ENCODE measurements at places on chromosomes 7 and 10. TPM values are rescaled to one million over a fixed set of nuclear protein-coding genes. Genes with fewer than 3 reads are reported as not detected.

IRF5 gene
- total RNA-seq: 2.9 TPM

CC2D2B gene
- 0.20 TPM for total RNA-seq

ARHGEF35 gene
- total RNA-seq: 0.18 TPM

DNA sequence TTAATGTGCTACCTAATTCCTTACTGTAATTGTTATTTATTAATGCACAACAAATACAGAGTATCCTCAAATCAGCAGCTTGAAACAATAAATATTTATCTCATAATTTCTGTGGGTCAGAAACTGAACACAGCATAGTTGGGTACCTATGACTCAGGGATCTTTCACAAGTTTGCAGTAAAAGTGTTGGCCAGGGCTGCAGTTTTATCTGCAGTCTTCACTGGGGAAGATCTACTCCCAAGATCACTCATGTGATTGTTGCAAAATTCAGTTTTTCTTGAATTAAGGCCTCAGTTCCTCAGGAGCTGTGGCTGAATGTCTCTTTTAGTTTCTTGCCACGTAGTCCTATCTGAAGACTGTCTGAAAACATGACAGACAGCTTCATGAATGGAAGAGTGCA, 237.8 kb downstream of the ZWINT start:
- H3K27me3 ChIP-seq: no peaks in the 10 kb centered on the region
- H3K36me3 ChIP-seq: no peaks in the 10 kb centered on the region
- H3K27ac ChIP-seq: no peak overlapping the region
- H3K4me3 ChIP-seq: no peak overlapping the region

GRID2IP gene
- total RNA-seq: not detected

GRCh38 chr7:37032258-37032601, 307.9 kb upstream of the AOAH start:
- no peaks in the 10 kb centered on the region for H3K36me3 ChIP-seq
- H3K4me1 ChIP-seq: peaks cover 24% of the 10 kb centered on the region
- no peaks in the 10 kb centered on the region for H3K27me3 ChIP-seq

DNA sequence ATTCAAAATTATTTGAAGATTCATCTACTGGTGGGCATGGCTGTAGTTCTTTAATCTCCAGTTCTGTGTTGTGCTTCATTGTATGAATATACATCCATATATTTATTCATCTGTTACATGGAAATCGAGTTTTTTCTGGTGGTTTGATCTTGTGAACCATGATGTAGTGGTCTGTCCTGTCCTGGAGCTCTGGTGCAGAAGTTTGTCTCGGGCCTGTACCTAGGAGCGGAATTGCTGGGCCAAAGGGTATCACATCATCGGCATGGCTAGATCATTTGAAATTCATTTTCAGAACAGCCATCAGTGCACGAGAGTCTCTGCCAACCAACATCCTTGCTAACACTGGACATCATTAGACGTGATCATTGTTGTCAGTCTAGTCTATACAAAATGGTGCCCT, 107.0 kb downstream of the ELFN1 start:
- H3K27me3 ChIP-seq: no peaks in the 10 kb centered on the region
- H3K4me1 ChIP-seq: no peaks in the 10 kb centered on the region

GRCh38 chr7:65975814-65976445, 6.1 kb downstream of the GUSB start:
- H3K4me3 ChIP-seq: no peak overlapping the region
- peaks cover 7% of the 10 kb centered on the region for H3K4me1 ChIP-seq
- H3K27me3 ChIP-seq: no peaks in the 10 kb centered on the region

DNA sequence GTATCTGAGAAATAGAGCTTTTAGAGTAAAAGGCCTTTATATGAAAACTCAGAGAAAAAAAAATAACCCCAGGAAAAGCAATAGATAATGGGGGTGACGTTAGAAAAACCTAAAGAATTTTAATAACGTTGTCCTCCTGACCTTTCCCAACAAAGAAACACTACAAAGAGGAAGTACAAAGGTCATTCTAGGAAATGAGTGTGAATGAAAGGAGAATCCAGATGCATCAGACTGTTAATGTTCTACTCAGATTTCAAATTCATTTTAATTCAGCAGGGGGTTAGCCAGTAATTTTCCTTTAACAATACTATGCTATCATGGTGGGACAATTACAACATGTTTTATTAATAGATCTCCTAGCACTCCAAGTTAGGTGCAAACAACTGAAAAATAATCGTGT, 73.8 kb upstream of the CDK1 start:
- no peak overlapping the region for H3K4me3 ChIP-seq
- H3K27me3 ChIP-seq: no peaks in the 10 kb centered on the region
- no peaks in the 10 kb centered on the region for H3K36me3 ChIP-seq
- peak overlapping the region; percentile 37 for H3K27ac ChIP-seq

CABCOCO1 gene
- not detected for total RNA-seq

DNA sequence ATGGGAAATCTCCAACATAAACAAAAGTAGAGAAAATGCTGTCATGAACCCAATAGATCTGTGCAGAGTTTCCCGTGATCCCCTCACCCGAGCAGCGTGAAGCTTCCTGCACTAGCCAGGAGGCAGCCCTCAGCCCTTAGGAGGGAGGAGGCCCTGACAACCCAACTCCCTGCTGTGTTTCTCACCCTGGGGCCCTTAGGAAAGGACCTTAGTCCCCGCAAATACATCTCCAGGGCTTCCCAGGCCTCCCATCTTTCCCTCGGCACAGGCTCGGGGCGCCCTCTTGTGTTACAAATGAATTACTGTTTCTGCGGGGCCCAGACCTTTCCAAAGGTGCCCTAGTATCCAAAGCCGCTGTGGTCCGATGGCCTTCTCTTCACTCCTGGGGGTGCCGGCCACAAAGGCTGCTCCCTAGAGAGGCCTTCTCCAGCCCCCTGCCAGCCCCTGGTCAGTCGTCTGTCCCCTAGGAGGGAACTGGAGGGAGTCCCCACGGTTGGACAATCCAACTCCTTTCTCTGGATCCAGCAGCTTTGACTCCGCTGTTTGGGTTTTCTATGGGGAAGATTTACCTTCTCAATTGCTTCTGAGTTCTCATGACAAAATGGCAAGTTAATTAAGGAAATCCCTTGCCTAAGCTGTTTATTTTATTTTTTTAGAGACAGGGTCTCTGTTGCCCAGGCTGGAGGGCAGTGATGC, 49.9 kb upstream of the SH2B2 start:
- DNase-seq: peak; percentile 46
- H3K27me3 ChIP-seq: no peaks in the 10 kb centered on the region
- H3K4me1 ChIP-seq: peaks cover 7% of the 10 kb centered on the region
- no peak overlapping the region for H3K27ac ChIP-seq

- no peak for DNase-seq
- H3K27me3 ChIP-seq: no peaks in the 10 kb centered on the region
- peaks cover 54% of the 10 kb centered on the region for H3K36me3 ChIP-seq
- H3K27ac ChIP-seq: no peak overlapping the region
Measured at GRCh38 chr7:98200364-98200763, 10.9 kb upstream of the BHLHA15 start.

DNA sequence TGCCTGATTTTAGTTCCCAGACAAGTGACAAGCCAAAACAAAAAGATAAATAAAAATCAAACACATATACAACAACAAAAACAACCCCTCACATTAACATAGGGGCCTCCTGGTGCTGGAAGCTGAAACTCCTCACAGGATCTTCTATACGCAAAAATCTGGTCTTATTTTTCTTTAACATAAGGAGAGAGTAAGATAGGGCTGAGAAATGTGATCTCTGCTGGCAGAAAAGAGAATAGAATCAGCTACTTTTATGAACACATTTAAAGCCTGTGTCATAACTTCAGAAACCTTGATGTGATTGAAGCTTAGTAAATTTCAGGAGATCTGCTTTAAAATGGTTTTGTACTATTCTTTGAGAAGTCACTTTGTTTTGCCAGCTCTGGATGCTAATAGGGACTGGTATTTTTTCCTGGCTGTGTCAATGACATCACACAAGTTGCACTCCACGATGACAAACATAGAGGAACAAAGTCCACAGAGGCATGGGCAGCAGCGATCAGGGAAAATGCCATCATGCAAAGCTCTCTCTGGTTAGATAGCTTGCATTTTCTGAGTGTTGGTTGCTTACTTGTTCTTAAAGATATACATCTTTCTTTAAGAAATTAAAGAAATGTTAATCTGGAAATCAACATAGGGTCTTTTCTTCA, 176.6 kb upstream of the SP4 start:
- peaks cover 5% of the 10 kb centered on the region for H3K4me1 ChIP-seq
- H3K4me3 ChIP-seq: no peak overlapping the region
- no peak overlapping the region for H3K27ac ChIP-seq
- H3K36me3 ChIP-seq: no peaks in the 10 kb centered on the region
- DNase-seq: peak; percentile 65

DENND11 gene
- total RNA-seq: 12.5 TPM

- no peak for DNase-seq
- no peaks in the 10 kb centered on the region for H3K27me3 ChIP-seq
- H3K4me1 ChIP-seq: peaks cover 14% of the 10 kb centered on the region
- no peak overlapping the region for H3K4me3 ChIP-seq
- H3K27ac ChIP-seq: no peak overlapping the region
Measured at GRCh38 chr10:92091965-92092364, 168.4 kb downstream of the BTAF1 start.

DNA sequence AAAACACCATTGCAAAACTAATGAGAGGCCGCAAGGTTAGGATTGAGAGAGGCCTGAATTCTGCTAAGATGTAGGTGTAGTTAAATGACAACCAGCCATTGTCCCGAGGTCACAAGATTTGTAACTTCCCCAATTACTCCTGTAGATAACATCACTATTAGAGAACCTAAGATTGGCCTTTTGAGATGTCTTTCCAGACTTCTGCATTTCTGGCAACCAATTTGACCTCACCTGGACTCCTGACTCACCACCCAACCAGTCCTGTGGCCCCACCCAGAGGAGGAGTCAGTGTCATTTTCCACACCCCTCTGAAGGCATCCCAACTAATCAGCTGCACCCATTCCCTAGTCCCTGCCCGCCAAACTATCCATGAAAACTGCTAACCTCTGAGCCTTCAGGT, 115.7 kb downstream of the PRKAG2 start:
- H3K36me3 ChIP-seq: no peaks in the 10 kb centered on the region
- H3K4me1 ChIP-seq: no peaks in the 10 kb centered on the region
- no peak for DNase-seq
- H3K27me3 ChIP-seq: peaks cover 42% of the 10 kb centered on the region

- H3K36me3 ChIP-seq: no peaks in the 10 kb centered on the region
- H3K4me1 ChIP-seq: no peaks in the 10 kb centered on the region
- no peak for DNase-seq
- no peaks in the 10 kb centered on the region for H3K27me3 ChIP-seq
Measured at GRCh38 chr7:134747326-134747725, 32.1 kb upstream of the CALD1 start.

- no peak overlapping the region for H3K27ac ChIP-seq
- H3K27me3 ChIP-seq: peaks cover 18% of the 10 kb centered on the region
- no peak for DNase-seq
- H3K36me3 ChIP-seq: no peaks in the 10 kb centered on the region
Measured at GRCh38 chr10:132036153-132036886, 29.4 kb upstream of the JAKMIP3 start.

- H3K4me1 ChIP-seq: no peaks in the 10 kb centered on the region
- no peak for DNase-seq
- H3K27me3 ChIP-seq: no peaks in the 10 kb centered on the region
- no peak overlapping the region for H3K27ac ChIP-seq
- H3K36me3 ChIP-seq: no peaks in the 10 kb centered on the region
Measured at GRCh38 chr7:69109246-69109645, 489.0 kb upstream of the AUTS2 start.

MYO1G gene
- 0.28 TPM for total RNA-seq

GARIN1A gene
- total RNA-seq: not detected

PLXNA4 gene
- 0.01 TPM for total RNA-seq

GDF2 gene
- total RNA-seq: not detected

CUL1 gene
- 45.9 TPM for total RNA-seq

UTF1 gene
- not detected for total RNA-seq

DNA sequence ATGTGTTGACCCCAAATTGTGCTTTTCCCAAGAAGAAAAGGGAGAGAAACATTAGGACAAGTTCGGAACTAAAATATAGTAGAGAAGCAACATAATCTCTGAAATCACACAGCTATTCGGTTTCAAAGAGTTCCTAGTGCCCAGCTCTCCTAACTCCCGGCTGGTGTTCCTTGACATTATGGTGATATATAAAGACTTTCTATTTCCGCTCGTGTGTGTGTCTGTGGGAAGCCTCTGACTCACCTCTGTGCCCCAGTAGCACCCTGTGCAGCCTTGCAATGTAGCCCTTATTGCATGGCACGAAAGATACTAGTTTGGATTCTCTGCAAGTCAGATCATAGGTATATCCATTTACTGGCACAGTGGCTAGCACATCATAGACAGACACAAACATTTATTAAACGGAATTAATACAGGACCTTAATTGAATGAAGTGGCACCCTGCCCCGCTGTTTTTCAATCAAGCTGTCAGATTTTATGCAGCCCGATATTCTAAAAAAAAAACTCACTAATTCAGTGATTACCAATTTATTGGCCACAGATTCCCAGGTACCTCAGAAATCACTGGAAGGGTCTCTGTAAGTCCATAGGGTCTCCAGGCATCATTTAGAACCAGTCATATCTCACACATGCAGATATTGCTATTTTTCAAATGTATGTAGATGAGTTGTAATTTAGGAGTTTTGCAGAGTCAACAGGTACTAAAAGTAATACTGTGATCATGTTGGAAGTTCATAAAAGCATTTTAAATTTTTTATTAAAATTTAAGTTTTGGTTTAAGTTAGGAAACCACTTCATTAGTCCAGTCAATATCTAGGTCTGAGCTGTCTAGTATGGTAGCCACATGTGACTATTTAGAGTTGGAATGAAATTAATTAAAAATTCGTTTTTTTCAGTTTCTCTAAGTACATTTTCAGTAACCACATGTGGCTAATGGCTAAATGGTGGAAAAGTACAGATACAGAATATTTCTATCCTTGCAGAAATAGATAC, 43.3 kb downstream of the SFTPD start:
- DNase-seq: no peak
- no peak overlapping the region for H3K4me3 ChIP-seq
- 0 out of 2 replicates have a peak, but pooled peaks cover 1% of the 10 kb centered on the region for H3K27me3 ChIP-seq
- no peak overlapping the region for H3K27ac ChIP-seq
- no peaks in the 10 kb centered on the region for H3K36me3 ChIP-seq

CEP41 gene
- total RNA-seq: 8.7 TPM

EXOSC1 gene
- 47.6 TPM for total RNA-seq

GRCh38 chr7:41640487-41640886, 62.4 kb downstream of the INHBA start:
- no peak overlapping the region for H3K27ac ChIP-seq
- no peaks in the 10 kb centered on the region for H3K36me3 ChIP-seq
- H3K4me1 ChIP-seq: no peaks in the 10 kb centered on the region
- H3K27me3 ChIP-seq: no peaks in the 10 kb centered on the region

DNA sequence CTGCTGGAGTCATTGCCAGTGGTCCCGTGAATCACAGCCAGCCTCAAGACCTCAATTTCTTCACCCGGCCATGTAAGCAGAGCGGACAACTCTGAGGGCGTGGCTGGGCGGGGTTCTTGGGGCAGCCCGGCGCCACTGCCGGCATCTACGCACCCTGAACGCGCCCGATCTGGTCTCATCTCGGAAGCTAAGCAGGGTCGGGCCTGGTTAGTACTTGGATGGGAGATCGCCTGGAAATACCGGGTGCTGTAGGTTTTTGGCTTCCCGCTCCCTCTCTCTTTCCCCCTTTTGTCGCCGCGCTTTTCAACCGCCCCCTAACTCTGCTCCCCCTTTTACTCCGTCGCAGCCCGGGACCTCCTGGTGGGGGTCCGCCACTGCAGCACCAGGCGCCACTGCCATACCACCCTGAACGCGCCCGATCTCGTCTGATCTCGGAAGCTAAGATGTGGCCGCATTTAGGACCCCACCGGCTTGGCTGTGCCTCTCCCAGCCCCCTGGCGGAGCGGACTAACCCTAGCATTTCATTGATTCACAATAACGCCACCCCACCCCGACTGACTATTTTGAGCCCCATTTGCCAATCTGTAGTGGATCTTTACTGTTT, 25.3 kb downstream of the GARIN1A start:
- DNase-seq: peak; percentile 21
- H3K4me1 ChIP-seq: no peaks in the 10 kb centered on the region
- H3K27me3 ChIP-seq: peaks cover 2% of the 10 kb centered on the region
- H3K4me3 ChIP-seq: peak overlapping the region; percentile 39
- H3K27ac ChIP-seq: no peak overlapping the region
- no peaks in the 10 kb centered on the region for H3K36me3 ChIP-seq

DPYSL4 gene
- total RNA-seq: 0.38 TPM

Data from HepG2 (cell line).